Stimulated activated CD8-positive, alpha-beta memory T cell treated with anti-CD3 and anti-CD28 coated beads, Interleukin-7, amount 100 ng/mL, for 24 hours (primary cell): ENCODE measurements at places on chromosomes 11 and 22.

GRCh38 chr11:63667995-63668795, 3.0 kb downstream of the ATL3 start:
- no peak for DNase-seq

- no peak for DNase-seq
Measured at GRCh38 chr11:4074266-4074665, 20.3 kb upstream of the RRM1 start.

- DNase-seq = no peak
Measured at GRCh38 chr11:114924042-114924441, 245.7 kb downstream of the NXPE2 start.

DNA sequence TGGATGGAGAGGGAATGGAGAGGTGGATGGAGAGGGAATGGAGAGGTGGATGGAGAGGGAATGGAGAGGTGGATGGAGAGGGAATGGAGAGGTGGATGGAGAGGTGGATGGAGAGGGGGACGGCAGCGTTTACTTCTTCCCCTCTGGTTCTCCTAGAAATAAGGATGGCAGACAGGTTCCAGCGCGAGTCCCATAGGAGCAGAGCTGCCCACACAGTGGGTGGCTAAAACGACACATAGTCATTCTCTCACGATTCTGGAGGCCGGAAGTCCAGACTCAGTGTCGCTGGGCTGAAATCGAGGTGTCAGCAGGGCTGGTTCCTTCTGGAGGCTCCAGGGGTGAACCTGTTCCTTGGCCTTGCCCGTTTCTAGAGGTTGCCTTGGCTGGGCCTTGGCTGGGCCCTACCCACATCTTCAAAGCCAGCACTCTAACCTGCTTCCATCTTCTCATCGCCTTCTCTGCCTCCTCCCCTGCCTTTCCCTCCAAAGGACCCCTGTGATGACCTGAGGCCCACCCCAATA, 12.7 kb upstream of the CTSD start:
- no peak for DNase-seq

DNA sequence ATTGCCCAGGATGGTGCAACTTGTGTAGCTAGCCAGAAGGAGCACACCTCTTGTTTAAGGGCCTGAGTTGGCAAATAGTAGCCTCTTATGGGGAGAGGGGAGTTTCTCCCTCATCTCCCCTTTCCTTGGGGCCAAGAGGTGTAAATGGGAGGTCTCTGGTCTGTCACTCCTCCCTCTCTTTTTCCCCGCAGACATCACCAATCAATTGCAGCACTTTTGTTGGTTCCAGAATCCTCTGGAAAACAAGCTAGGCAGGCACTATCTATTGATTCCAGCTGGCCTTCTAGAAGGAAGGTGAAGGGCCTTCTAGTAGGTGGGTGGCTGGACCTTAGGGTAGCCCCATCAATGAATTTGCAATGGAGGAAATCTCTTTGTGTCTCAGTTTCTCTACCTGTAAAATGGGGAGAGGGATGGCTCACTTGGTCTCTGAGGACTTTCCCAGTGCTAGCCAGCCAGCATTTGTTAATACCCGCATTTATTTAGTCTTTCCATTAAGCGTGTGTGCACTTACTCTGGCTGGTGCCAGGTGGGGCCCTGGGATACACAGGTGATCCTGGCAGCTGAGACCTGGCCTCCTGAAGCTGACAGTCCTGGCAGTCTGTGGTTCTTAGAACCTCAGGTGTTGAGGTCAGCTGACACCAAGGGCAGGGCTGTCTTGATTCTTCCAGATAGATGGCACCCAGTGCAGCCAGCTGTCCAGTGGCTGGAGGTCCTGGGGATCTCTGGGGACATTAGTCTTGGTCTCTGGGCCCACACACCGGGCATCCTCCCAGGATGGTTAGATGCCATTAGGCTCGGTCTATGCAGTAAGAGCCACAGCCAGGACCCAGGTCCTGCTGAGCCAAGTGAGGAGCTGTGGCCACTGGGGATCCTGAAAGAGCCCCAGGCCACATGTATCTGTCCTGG, 51.7 kb downstream of the TSPAN18 start:
- no peak for DNase-seq

DNA sequence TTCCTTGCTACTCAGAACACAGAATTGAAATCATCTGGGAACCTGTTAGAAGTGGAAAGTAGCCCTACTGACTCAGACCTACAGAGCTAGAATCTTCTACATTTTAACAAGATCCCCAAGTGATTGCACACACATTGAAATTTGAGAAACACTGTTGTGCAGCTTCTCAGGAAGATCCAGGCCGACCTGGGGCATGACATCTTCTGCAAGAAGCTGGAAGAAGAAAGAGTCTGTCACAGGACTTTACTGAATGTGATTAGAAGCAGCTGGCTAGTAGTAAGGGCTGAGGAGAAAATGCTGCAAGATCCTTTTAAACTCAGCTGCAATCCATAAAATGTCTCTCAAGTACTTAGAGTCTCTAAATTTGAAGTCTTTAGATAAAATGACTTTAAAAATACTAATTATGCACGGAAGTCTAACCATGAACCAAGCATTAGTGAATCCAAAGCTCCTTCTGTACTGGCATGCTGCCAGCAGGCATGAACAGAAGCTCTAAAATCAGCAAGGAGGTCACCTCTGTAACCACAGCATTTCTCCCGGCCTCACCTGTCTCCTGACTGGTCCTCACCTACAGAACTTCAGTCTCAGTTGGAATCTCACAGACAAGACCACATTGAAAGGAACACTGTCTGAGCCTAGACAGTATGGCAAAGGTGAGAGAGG, 85.0 kb downstream of the SERGEF start:
- no peak for DNase-seq

- DNase-seq = no peak
Measured at GRCh38 chr22:45099961-45100360, 63.8 kb upstream of the NUP50 start.

GRCh38 chr11:130439876-130440275, 8.6 kb upstream of the ADAMTS15 start:
- no peak for DNase-seq

- no peak for DNase-seq
Measured at GRCh38 chr22:42918500-42918899, 61.4 kb upstream of the ARFGAP3 start.

DNA sequence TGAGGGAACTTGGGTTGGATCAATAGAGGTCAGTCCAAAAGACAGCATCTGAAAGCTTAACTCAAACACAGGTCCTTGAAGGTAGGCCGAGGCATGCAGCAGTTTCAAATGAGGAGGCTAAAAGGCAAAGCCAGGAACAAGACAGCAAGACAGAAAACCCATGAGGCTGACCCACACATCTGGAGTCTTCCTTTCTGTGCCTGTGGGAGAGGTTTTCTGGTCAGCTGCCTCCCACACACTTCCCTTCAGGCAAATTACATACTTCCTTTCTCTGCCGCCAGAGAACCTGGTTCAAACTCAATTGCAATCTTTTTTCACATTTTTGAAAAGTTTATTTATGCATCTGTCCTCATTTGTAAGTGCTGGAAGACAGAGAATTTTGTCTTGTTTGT, 29.8 kb upstream of the CRTAM start:
- DNase-seq = no peak
